ENCODE measurements at places on chromosomes 3 and 15. TPM values are rescaled to one million over a fixed set of nuclear protein-coding genes. Genes with fewer than 3 reads are reported as not detected.
A peak's percentile ranks its signal among the peaks of the same experiment; 100 is the strongest.

- H3K36me3 ChIP-seq, result no peaks in the 10 kb centered on the region
- peaks cover 23% of the 10 kb centered on the region for H3K27me3 ChIP-seq
- H3K27ac ChIP-seq, result no peak overlapping the region
- DNase-seq, result no peak
- peak overlapping the region; percentile 63 for H3K4me3 ChIP-seq
Observed at GRCh38 chr15:73925848-73926218, 429 bp upstream of the LOXL1 start.

GRCh38 chr3:16761571-16761970 is 123.2 kb upstream of the PLCL2 start:
- H3K36me3 ChIP-seq, result no peaks in the 10 kb centered on the region
- no peak overlapping the region for H3K4me3 ChIP-seq
- DNase-seq, result no peak
- no peaks in the 10 kb centered on the region for H3K4me1 ChIP-seq

DNA sequence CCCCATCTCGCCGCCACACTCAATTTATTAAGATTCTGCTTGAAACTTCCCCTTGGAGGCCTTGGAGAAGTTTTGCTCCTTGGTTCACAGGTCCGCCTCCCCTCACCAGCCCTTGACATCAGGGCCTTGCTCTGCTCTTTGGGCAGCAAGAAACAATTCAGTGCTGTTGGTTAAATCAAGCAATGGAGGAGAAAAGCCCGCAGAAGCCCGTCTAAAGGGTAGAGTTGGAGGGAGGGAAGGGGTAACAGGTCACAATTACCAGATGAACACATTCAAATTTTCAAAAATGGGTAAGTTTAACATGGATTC is 429 bp downstream of the PARP9 start:
- no peaks in the 10 kb centered on the region for H3K36me3 ChIP-seq
- no peak overlapping the region for H3K27ac ChIP-seq
- no peak for DNase-seq
- H3K27me3 ChIP-seq, result no peaks in the 10 kb centered on the region

DNA sequence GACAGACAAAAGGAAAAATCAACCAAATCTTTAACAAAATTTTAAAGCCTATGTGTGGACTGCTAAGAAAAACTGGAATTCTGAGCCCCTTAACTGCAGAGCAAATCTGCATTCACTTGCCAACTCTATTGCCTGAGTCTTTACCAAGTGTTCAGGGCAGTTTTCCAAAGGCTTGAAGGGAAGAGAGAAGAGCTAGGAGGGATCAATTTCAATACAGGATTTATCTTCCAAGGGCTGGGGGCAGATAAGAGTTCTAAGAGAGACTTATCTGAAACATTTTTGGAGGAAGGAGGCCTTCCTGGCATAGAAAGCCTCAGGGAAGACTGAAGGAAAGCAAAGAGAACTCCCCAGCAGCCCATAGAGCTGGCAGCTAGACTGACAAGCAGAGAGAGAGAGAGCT is 31.4 kb upstream of the LSAMP start:
- H3K4me1 ChIP-seq, result peaks cover 7% of the 10 kb centered on the region
- no peak overlapping the region for H3K27ac ChIP-seq
- DNase-seq, result no peak
- no peak overlapping the region for H3K4me3 ChIP-seq
- H3K27me3 ChIP-seq, result no peaks in the 10 kb centered on the region

DNA sequence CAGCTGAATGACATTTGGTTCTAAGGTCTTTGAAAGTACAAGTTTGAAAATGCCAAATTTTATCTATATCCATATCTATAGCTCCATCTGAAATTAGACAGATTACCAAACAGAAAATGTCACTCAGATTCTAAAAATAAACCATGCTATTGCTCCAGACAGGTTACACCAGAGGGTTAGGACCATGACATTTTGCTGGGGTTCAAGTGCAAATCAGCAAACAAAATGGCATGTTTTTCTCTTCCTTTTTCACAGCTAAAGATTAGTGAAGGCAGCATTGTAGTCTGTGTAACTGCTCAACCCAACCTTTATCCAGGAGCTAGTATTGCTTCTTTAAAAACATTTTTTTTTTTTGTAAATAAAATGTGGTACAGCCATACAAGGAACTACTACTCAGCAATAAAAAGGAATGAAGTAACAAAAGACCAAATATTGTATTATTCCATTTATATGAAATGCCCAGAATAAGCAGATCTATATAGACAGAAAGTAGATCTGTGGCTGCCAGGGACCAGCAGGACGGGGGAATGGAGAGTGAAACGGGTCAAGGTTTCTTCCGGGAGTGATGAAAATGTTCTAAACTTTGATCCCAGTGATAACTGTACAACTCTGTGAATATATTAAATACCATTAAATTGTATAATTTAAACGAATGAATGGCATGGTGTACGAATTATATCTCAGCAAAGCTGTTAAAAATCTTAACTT is 18.2 kb downstream of the VGLL4 start:
- peaks cover 16% of the 10 kb centered on the region for H3K36me3 ChIP-seq
- no peak overlapping the region for H3K4me3 ChIP-seq
- H3K4me1 ChIP-seq, result peaks cover 65% of the 10 kb centered on the region
- no peaks in the 10 kb centered on the region for H3K27me3 ChIP-seq

GRCh38 chr3:100811779-100812507 is 102.6 kb downstream of the TFG start:
- no peaks in the 10 kb centered on the region for H3K4me1 ChIP-seq
- no peaks in the 10 kb centered on the region for H3K36me3 ChIP-seq
- peaks cover 8% of the 10 kb centered on the region for H3K27me3 ChIP-seq
- no peak overlapping the region for H3K27ac ChIP-seq
- DNase-seq, result no peak
- no peak overlapping the region for H3K4me3 ChIP-seq

DNA sequence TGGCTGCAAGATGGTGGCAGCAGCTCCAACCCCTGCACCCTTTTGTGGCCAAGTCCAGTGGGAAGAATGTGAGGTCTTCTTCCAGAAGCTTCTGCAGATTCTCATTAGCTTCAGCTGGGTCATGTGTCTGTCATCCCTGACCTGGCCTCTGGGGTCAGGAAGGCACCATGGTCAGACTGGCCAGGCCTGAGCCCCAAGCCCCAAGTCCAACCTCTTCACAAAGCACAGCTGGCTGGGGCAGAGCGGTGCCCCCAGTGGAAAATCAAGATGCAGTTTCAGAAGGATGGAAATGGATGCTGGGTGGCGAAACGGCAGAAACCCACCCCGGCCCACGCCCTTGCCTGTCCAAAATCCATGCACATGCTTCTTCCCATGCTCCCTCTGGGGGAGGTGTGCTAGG is 15.9 kb upstream of the GATA2 start:
- H3K4me1 ChIP-seq, result no peaks in the 10 kb centered on the region
- H3K27me3 ChIP-seq, result peaks cover 58% of the 10 kb centered on the region
- DNase-seq, result no peak
- H3K27ac ChIP-seq, result no peak overlapping the region
- no peaks in the 10 kb centered on the region for H3K36me3 ChIP-seq

GRCh38 chr3:169650503-169650902 is 13.0 kb downstream of the MECOM start:
- no peaks in the 10 kb centered on the region for H3K36me3 ChIP-seq
- H3K27ac ChIP-seq, result no peak overlapping the region
- no peak overlapping the region for H3K4me3 ChIP-seq

GRCh38 chr3:62679988-62680387 is 195.2 kb downstream of the CADPS start:
- H3K36me3 ChIP-seq, result no peaks in the 10 kb centered on the region
- H3K27me3 ChIP-seq, result peaks cover 50% of the 10 kb centered on the region
- no peak for DNase-seq
- no peaks in the 10 kb centered on the region for H3K4me1 ChIP-seq
- no peak overlapping the region for H3K4me3 ChIP-seq

GRCh38 chr3:45180899-45181298 is 34.7 kb upstream of the CDCP1 start:
- H3K27me3 ChIP-seq, result no peaks in the 10 kb centered on the region
- H3K36me3 ChIP-seq, result no peaks in the 10 kb centered on the region
- H3K27ac ChIP-seq, result no peak overlapping the region
- no peak overlapping the region for H3K4me3 ChIP-seq

GRCh38 chr15:41499109-41499851 is 5.6 kb downstream of the ITPKA start:
- H3K36me3 ChIP-seq, result no peaks in the 10 kb centered on the region
- H3K4me1 ChIP-seq, result peaks cover 5% of the 10 kb centered on the region
- H3K4me3 ChIP-seq, result no peak overlapping the region
- H3K27ac ChIP-seq, result no peak overlapping the region
- peaks cover 98% of the 10 kb centered on the region for H3K27me3 ChIP-seq

- H3K27ac ChIP-seq, result peak overlapping the region; percentile 72
- no peak for DNase-seq
- H3K27me3 ChIP-seq, result no peaks in the 10 kb centered on the region
- no peak overlapping the region for H3K4me3 ChIP-seq
Observed at GRCh38 chr3:20078194-20078714, 38.0 kb downstream of the KAT2B start.

- no peak overlapping the region for H3K27ac ChIP-seq
- no peaks in the 10 kb centered on the region for H3K27me3 ChIP-seq
- no peak for DNase-seq
- H3K4me1 ChIP-seq, result no peaks in the 10 kb centered on the region
- no peak overlapping the region for H3K4me3 ChIP-seq
Observed at GRCh38 chr15:42360535-42361112, 1.3 kb downstream of the CAPN3 start.

- H3K27ac ChIP-seq, result no peak overlapping the region
- H3K4me1 ChIP-seq, result no peaks in the 10 kb centered on the region
- H3K4me3 ChIP-seq, result no peak overlapping the region
- no peak for DNase-seq
Observed at GRCh38 chr3:155912579-155913190, 42.2 kb downstream of the GMPS start.

DNA sequence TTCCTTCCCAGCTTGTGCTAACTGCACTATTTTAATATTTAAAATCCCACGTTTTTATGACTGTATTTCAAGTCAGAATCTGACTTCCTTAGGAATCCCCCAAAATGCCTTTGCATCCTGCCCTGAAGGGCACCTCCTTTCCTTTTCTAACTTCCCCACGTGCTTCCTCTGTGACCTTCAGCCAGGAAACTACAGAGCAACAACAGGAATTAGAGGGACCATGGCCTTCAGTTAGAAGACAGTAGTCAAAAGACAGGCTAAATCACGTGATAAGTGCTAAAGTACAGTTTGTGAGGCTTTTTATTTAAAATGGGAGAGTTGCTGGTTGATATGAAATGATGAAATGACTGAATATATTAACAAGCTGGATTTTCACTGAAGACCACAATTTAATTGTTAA is 11.8 kb upstream of the ABHD10 start:
- H3K4me1 ChIP-seq, result peaks cover 31% of the 10 kb centered on the region
- H3K27me3 ChIP-seq, result no peaks in the 10 kb centered on the region
- H3K27ac ChIP-seq, result no peak overlapping the region
- no peak for DNase-seq
- no peak overlapping the region for H3K4me3 ChIP-seq

GRCh38 chr15:71329041-71329440 is 213.8 kb downstream of the THSD4 start:
- H3K36me3 ChIP-seq, result no peaks in the 10 kb centered on the region
- no peak for DNase-seq
- no peaks in the 10 kb centered on the region for H3K27me3 ChIP-seq
- H3K4me1 ChIP-seq, result no peaks in the 10 kb centered on the region
- no peak overlapping the region for H3K27ac ChIP-seq

GRCh38 chr3:86988235-86988634 is 2.7 kb downstream of the VGLL3 start:
- H3K27me3 ChIP-seq, result peaks cover 22% of the 10 kb centered on the region
- no peaks in the 10 kb centered on the region for H3K36me3 ChIP-seq
- H3K4me3 ChIP-seq, result no peak overlapping the region

- peaks cover 7% of the 10 kb centered on the region for H3K36me3 ChIP-seq
- H3K4me1 ChIP-seq, result no peaks in the 10 kb centered on the region
- no peak overlapping the region for H3K4me3 ChIP-seq
- no peak for DNase-seq
Observed at GRCh38 chr3:28262001-28262400, 20.6 kb downstream of the CMC1 start.

DNA sequence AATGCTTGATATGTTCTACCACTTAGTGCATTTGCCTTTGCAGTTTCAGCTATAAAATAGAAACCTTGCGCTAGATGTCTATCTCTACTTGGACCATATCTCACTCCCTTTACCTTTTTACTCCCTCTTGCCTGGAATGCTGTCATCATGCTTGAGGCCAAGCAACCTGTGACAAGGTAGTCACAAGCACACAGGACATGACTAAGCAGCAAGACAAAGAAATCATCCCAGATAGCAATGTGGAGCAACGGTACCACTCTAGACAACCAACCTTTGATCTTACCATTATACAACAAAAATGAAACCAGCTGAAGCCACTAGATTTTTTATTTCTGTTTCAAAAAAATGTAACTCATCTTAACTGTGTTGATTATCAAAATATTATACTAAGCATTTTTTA is 50.5 kb upstream of the SPSB4 start:
- H3K27me3 ChIP-seq, result no peaks in the 10 kb centered on the region
- no peak for DNase-seq
- H3K27ac ChIP-seq, result no peak overlapping the region
- H3K4me1 ChIP-seq, result no peaks in the 10 kb centered on the region
- no peak overlapping the region for H3K4me3 ChIP-seq
- H3K36me3 ChIP-seq, result peaks cover 2% of the 10 kb centered on the region

DNA sequence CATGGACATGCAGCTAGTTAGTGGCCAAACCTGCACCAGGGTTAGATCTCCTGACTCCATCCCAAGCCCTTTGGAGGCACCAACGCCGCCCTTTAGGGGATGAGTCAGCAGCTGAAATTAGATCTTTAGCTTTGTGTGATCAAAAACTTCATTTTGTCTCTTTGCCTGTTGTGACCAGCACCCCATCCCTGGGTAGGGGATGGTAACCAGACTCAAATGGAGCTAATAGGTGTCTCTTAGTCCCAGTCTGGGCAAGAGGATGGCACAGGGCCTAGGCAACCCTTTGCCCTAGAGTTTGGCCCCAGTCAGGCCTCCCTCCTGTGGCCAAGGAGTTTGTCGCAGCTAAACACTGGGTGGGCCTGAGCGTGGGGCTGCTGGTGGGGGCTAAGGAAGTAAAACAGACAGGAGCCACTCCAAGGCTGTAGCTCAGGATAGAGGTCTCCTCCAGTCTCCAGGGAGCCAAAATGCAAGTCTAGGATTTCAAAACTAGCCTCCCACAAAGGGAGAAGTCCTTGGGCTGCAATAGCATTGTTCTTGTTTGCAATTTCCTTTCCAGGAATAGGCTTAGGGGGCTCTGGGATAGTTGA is 105.1 kb downstream of the CPN2 start:
- H3K4me3 ChIP-seq, result no peak overlapping the region
- peaks cover 33% of the 10 kb centered on the region for H3K4me1 ChIP-seq
- DNase-seq, result no peak
- H3K36me3 ChIP-seq, result no peaks in the 10 kb centered on the region
- peaks cover 20% of the 10 kb centered on the region for H3K27me3 ChIP-seq
- H3K27ac ChIP-seq, result no peak overlapping the region

DNA sequence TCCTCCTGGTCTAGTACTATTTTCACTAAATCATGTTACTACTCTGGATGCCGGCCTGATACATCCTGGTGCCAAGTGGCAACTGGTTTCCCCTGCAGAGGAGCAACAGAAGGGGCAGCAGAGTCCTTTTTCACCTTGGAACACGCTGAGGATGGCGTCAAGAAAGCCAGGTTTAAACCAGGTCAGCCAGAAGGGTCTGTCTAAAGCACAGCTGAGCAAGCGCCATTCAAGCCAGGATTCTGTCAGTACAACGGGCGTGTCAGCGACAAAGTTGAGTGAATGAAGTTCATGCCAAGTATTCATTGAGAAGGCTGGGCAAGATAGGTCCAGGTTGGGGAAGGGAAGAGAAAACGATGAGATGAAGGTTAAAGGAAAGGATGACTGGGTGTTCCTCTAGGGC is 88.2 kb downstream of the FBN1 start:
- DNase-seq, result no peak
- H3K4me3 ChIP-seq, result no peak overlapping the region
- no peaks in the 10 kb centered on the region for H3K36me3 ChIP-seq
- no peaks in the 10 kb centered on the region for H3K4me1 ChIP-seq
- H3K27ac ChIP-seq, result no peak overlapping the region

CTXN2 gene
- total RNA-seq, result 0.18 TPM

NOX5 gene
- total RNA-seq, result not detected

ERC2 gene
- total RNA-seq, result 12.2 TPM

ZBTB47 gene
- total RNA-seq, result 6.6 TPM

SLC12A1 gene
- total RNA-seq, result 0.20 TPM
